T-helper 2 cell (primary cell): ENCODE measurements at places on chromosomes 5 and 9.

GRCh38 chr9:110700953-110701352 is 32.4 kb downstream of the MUSK start:
- DNase-seq, result no peak

DNA sequence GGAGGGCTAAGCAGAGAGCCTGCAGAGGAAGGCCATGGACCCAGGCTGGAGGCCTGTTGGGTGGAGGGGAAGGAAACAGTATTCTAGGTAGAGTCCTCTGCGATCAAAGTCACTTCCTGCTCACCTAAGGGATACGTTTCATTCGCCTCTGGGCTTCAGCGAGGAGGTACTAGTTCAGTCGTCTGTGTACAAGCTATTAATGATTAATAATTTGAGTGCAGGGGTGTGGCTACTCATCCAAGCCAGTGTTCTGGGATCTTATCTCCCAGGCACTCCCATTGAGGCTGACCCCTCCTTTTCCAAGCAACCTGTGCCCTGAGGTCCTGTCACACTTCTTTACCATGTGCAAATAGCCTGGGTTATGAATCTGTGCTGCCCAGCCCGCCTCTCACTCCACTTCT is 25.2 kb downstream of the RALGPS1 start:
- no peak for DNase-seq

- DNase-seq, result no peak
These were observed 51.8 kb downstream of the ATG10 start for GRCh38 chr5:82023644-82024043.

DNA sequence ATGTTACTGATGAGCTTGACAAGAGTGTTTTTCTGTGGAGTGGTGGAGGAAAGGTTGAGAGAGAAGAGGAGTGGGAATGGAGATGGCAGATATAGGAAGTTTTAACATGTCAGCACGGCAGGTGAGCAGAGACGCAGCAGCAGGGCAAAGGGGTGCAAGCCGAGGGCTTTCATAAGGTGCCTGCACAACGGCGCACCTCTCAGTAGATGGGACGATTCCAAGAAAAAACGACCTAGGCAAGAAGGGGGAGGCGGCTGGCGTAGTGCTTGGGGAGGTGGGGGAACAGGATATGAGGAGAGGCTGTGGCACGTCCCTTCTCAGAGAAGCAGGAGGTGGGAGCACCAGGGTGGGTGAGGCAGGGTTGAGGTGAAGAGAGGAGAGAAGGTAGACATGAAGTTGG is 24.5 kb downstream of the ARPC5L start:
- DNase-seq, result no peak
